ENCODE measurements at places on chromosomes 12 and 14.

- DNase-seq = no peak
Measured at GRCh38 chr12:25852792-25853191, 105.7 kb upstream of the RASSF8 start.

GRCh38 chr14:89544636-89545301, 127.7 kb upstream of the FOXN3 start:
- no peak for DNase-seq

DNA sequence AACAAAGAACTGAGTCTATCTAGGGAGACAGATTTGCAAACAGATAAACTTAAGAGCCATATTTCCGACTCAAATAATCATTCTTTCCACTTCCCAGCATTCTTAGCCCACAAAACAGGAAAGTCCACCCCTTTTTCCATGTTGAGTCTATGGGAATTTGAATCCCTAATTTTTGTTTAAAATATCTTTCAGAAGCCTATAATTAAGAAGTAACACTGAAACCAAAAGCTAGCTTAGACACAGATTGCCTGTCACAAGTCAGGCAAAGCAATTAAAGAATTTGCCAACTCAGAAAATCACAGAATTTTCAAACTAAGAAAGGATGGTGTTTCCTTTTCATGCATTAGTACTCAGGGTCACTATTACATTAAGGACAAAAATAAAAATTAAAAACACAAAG, 17.0 kb downstream of the ATP2B1 start:
- no peak for DNase-seq

- peak; percentile 76 for DNase-seq
Measured at GRCh38 chr12:114013575-114014345, 47.6 kb upstream of the RBM19 start.

GRCh38 chr14:56197150-56197549, 78.9 kb downstream of the PELI2 start:
- no peak for DNase-seq

DNA sequence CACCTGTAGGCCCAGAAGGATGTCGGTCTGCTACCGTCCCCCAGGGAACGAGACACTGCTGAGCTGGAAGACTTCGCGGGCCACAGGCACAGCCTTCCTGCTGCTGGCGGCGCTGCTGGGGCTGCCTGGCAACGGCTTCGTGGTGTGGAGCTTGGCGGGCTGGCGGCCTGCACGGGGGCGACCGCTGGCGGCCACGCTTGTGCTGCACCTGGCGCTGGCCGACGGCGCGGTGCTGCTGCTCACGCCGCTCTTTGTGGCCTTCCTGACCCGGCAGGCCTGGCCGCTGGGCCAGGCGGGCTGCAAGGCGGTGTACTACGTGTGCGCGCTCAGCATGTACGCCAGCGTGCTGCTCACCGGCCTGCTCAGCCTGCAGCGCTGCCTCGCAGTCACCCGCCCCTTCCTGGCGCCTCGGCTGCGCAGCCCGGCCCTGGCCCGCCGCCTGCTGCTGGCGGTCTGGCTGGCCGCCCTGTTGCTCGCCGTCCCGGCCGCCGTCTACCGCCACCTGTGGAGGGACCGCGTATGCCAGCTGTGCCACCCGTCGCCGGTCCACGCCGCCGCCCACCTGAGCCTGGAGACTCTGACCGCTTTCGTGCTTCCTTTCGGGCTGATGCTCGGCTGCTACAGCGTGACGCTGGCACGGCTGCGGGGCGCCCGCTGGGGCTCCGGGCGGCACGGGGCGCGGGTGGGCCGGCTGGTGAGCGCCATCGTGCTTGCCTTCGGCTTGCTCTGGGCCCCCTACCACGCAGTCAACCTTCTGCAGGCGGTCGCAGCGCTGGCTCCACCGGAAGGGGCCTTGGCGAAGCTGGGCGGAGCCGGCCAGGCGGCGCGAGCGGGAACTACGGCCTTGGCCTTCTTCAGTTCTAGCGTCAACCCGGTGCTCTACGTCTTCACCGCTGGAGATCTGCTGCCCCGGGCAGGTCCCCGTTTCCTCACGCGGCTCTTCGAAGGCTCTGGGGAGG, at the start of gene LTB4R:
Gene LTB4R (plus strand): TSS at position 857 of the 959 bp plus-strand sequence. CDS start 4,150 bp downstream, outside the sequence.
- DNase-seq = no peak

DNA sequence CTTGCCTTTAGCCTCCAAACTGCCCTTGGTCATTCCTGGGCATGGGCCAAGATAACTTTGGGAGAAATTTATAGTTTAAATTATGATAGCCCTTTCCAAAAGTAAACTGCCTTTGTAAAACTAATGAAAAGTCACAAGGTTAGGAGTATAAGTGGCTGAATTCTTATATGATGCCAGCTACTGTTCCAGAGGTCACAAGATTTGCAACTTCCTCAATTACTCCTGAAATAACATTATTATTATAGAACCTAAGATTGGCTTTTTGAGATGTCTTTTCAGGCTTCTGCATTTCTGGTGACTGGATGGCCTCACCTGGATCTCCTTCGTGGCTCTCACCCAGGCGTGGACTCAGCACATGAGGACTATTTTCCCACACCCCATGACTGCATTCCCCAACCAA, 55.0 kb downstream of the OSBPL8 start:
- DNase-seq = no peak

DNA sequence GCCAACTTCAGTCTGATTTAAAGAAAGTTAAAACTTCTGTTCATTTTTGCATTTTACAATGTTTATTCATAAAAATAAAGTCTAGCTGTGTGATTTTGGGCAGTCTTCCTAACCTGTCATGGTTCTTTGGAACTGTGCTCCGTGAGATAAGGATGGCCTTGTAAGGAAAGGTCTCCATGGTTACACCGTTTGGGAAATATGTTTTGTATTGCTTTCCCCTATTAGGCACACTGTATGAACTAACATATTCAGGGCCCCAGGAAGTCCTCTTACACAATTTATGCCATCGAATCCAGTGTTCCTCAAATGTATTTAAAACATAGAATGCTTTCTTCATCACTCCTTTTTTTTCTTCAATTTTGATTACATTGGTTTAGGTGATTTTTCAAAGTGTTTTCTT, 54.5 kb downstream of the APAF1 start:
- no peak for DNase-seq

DNA sequence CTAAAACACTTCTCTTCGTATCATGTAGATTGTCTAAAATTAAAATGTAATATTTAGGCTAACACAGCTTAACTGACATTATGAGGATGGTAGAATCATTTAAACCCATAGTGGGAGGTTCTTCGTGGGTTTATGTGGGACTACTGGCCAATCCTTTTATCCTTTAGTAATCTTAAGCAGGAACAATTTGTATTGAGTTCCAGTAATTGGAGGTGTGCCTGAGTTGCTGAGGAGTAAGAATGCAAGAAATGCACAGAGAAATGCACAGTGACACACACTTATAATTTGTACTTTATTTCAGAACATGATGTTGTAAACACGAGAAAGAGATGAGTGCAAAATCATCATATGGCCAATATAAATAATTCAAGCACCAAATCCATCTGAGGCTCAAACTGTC, 22.3 kb downstream of the OTOGL start:
- DNase-seq = no peak

GRCh38 chr12:93098077-93098476, 169.0 kb upstream of the EEA1 start:
- DNase-seq = peak; percentile 49

DNA sequence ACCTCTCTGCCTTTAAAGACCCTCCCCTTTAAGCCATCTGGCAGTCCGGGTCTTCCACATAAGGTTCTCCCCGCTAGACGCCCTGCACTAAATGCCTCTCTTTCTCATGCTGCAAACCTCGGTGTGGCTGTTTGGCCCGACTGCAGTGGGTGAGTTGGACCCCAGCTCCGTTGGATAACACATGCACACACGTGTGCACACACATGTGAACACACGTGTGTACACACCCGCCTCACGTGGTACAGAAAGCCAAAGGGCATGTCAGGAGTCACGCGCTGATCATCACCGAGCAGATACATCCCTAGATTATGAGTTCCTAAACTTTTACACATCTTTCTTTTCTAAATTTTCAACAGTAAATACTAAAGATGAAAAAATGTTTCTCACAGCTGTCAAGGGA, 68.3 kb downstream of the RIMBP2 start:
- no peak for DNase-seq

GRCh38 chr12:114221136-114221833, 184.7 kb downstream of the TBX5 start:
- DNase-seq = no peak

- DNase-seq = no peak
Measured at GRCh38 chr14:20775901-20776300, 5.2 kb upstream of the RNASE6 start.

GRCh38 chr12:50924439-50925341, 27.7 kb upstream of the HIGD1C start:
- peak; percentile 63 for DNase-seq

GRCh38 chr12:44749566-44749965, 126.5 kb downstream of the NELL2 start:
- DNase-seq = no peak

DNA sequence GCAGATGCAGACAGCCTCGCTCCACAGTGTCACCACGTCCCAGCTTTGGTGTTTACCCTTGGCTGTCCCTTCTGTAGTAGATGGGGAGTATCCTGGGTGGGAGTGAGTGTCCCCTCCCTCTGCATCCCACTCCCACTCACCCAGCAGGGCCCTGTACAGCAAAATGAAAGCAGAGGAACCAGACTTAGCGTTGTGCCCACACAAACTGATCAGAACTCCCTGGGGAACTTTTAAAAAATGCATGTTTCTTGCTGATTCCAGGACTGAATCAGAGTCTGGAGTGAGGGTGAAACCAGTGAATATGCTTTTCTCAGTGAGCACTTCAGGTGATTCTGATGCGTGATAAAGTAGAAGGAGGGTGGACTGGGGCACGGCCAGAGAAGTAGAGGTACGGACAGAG, 2.9 kb downstream of the ACVRL1 start:
- no peak for DNase-seq

- DNase-seq = no peak
Measured at GRCh38 chr14:76015668-76016067, 30.1 kb downstream of the IFT43 start.

DNA sequence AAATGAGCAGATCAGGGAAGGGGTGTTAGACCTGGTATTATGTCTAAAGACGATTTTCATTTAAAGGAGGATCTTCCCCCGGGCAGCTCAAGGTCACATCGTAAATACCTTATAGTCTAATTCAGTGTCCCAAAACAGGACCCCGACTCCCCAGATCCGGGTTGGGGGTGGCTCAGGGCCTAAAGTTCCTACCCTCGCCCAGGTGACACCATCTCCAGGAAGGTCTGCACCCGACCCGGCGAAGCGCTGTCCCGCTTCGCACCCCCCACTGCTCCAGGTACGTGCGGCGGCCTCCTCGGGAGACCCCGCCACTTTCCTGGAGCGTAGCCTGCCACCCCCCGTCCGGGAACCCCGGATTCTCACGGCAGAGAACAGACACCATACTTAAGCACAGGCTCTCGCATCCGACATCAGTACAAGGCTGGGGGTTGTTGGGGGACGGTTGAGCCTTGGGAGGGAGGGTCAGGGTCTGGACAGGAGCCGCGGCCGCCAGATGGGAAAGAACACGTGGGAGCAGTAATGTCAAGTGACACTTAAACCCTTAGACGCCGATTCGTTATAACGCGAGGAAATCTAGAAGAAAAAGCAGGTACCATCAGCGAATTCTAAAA, 556 bp downstream of the TIMM9 start:
- DNase-seq = peak; percentile 72

DNA sequence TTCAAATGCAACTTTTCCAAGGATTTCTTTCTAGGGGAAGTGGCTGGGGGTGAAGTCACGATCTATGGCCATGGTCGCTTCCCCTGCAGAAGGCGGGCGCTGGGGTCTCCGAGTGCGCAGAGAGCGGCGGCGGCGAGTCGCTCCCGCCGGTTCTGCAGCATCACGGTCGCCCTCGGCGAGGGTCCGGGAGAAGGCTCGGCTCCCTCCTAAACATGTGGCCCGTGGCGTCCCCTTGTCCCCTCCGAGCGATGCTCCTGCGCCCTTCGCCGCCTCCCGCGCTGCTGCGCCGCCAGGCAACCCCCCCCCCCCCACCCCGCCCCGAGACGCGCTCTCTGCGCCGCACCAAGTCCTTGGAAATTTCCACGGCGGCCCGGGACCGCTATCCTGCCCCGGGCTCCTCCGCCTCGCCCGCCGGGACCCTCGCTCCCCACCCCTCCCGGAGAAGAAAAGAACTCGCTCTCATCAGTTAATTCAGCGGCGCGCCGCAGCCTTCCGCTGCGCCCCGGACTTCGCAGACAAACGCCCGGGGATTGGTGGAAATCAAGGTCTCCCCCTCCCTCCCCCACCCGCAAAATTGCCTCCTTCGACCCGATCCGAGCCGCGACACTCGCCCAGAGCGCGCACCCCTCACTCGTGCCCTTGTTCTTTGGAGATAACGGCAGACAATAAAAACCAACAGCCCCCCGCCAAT, at the start of gene ST8SIA1:
Gene ST8SIA1 (minus strand): TSS at position 298 of the 691 bp plus-strand sequence. CDS start 475 bp downstream, outside the sequence.
- peak; percentile 68 for DNase-seq

GRCh38 chr12:49843876-49844437, 1.1 kb upstream of the BCDIN3D start:
- DNase-seq = no peak

GRCh38 chr12:112826011-112826410, 34.5 kb downstream of the RPH3A start:
- no peak for DNase-seq

DNA sequence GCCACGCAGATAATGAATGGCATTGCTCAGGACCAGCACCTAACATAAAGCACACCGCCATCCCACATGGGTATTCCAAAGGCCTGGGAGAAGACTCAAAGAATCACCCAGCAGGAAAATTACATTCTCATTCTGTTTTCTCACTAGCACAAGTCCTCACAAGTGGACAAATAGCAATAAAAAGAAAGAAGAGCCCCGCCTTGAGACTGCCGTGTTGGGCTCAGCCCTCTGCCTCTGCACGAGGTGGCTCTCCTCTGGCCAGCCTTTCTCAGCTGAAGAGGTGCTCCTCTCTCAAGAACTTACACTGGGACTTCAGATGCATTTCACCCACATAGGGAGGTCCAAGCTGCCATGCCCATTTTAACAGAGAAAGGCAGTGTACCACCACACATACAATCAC, 207.5 kb downstream of the SPTSSA start:
- no peak for DNase-seq

GRCh38 chr12:100473716-100474150, at the start of gene NR1H4:
Gene NR1H4 (plus strand): TSS chr12:100473866. CDS start chr12:100493324, 19,458 bp downstream.
- DNase-seq = no peak

DNA sequence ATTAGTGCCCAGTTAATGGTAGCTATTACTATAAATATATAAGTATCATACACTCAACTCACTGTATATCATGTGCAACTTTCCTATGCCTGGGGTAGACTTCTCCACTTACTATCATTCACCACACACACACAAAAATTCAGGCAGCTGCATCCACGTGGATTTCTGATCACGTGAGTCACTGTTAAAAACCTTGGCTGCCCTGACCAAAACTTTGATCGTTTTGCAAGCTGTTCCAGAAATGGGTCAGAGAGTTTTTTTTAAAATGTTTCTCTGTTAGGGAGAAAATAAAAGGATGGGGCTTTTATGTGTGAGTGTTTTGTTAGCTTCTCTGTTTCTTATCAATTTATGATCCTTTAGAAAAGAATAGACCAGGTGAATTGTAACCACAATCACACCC, 198.2 kb upstream of the CNOT2 start:
- no peak for DNase-seq

- no peak for DNase-seq
Measured at GRCh38 chr12:22689876-22690275, 64.9 kb downstream of the ETNK1 start.
